ENCODE measurements at places on chromosomes 3 and 15.

DNA sequence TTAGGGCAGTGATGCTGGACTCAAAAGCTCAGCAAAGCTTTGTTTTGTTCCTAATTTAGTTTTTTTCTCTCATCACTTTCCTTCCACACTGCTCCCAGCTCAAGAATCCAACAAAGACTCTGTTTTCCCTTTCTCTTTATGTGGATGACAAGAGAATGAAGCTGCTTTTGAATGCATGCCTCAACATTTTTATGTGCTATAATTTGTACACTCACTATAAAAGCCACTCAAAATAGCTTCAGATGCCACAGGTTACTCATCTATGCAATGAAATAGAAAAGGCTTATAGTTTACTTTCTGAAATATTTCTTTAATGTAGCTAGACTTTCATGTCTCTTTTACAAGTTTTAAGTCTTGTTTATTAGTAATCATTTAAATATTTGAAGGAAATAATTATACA lies 714.9 kb downstream of the OTOL1 start:
- no peak for DNase-seq

GRCh38 chr3:178420033-178420432 lies 116.2 kb upstream of the KCNMB2 start:
- peak; percentile 75 for DNase-seq

GRCh38 chr15:66047321-66048024 lies 178.2 kb downstream of the RAB11A start:
- no peak for DNase-seq

DNA sequence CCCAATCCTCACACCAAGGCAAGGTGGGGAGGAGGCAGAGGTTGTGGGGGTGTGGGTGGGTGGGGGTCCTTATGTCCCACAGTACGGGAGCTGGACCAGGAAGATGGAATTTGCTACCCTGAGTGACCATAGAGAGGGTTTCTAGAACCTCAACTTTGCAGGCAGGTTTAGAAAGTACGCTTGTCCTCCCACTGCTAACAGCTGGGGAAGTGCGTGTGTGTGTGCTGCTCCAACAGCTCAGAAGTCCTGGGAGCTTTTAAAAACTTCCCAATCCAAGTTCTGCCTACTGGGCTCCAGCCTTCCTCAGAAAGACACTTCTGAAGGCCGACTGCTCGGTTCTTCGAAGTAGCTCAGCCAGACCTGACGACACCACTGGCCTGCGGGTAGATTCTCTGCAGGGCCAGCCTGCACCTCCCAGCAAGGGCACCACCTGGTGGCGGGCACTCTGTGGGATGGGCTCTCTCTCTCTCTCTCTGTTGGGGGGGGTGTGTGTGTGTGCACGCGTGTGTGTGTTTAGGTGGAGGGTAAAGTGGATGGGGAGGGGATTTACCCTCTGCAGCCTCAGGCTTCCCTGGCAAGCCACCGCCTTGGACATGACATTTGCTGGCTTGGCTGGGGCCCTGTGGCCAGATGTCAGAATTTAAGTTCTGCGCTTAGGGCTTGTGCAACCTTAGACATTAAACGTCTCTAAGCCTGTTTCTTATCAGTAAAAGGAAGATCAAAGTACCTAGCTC lies 15.6 kb downstream of the TMEM158 start:
- DNase-seq: no peak

GRCh38 chr15:93517176-93517575 lies 428.2 kb upstream of the RGMA start:
- no peak for DNase-seq

GRCh38 chr15:43527016-43527801 lies 9.8 kb downstream of the MAP1A start:
- DNase-seq: no peak

- DNase-seq: no peak
Observed at GRCh38 chr3:46905661-46906451, 28.3 kb downstream of the PTH1R start.

DNA sequence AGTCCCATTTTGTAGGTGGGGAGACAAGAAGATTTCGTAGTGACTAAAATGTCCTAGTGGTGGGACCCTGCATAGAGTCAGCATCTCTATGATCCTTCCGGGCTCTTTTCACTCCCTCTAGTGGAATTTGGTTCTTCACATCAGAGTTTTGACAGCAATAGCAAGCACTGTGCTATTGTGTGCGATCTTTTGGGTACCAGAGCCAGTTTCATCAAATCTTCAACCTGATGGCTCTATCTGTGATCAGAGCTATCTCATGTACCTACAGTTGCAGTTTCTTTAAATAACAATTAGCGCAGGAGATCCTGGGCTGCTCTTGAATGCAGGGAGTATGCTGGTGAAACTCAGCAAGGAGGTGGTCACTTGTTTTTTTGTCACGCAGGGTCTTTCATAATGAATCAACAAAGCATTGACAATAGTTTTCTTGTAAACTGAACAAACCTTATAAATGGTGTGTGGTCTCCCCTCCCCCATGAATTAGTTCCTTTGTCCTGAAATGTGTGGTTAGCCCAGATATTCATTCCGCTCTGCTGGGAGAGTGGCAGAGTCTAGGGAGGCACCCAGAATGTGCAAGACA lies 257.2 kb upstream of the SOX2 start:
- no peak for DNase-seq

GRCh38 chr3:140284372-140284771 lies 349.4 kb downstream of the CLSTN2 start:
- DNase-seq: no peak

GRCh38 chr3:127442506-127442905 lies 148.0 kb downstream of the TPRA1 start:
- no peak for DNase-seq

DNA sequence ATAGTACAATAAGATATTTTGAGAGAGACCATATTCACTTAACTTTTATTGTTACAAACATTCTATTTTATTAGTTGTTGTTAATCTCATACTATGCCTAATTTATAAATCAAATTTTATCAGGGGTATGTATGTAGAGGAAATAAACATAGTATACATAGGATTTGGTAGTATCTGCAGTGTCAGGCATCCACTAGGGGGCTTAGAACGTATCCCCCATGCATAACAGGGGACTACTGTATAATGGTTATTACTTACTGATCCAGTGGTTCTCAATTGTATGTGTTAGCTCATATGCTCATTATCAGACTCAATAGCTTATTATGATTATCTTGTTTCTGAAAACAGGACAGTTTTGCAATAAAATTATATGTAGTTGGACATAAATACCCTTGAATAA lies 27.6 kb downstream of the CMC1 start:
- no peak for DNase-seq

DNA sequence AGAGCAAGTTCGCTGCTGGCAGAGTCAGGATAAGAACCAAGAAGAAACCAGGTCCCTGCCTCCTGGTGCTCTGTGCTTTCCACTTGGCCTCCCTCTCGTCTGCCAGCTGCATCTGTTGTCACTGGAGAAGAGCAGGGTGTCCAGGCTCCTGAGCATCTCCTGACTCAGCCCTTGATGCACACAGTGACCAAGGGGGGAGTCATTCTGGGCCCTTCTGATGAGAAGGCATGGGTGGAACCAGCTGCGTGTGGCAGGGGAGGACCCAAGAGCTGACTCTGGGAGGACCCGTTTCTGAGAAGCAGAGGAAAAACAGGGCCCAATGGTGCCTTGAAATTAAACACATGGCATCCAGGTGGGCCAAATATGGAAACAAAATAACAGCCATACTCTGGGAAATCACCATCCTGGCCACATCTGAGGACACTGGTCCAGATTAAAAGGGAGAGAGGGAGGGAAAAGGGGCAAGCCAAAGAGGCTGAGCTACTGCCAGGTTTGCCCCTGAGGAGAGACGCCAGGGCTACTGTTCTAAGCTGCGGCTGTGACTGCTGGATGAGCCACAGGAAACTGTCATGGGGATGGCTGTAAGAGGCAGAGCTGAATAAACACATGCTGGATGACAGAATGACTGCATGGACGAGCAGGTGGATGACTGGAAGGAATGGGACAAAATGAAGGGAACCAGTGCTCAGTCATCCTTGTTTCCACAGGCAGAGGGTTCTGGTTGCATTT lies 58.1 kb upstream of the CA12 start:
- peak; percentile 35 for DNase-seq

- DNase-seq: no peak
Observed at GRCh38 chr3:14506626-14507304, 33.4 kb downstream of the GRIP2 start.

DNA sequence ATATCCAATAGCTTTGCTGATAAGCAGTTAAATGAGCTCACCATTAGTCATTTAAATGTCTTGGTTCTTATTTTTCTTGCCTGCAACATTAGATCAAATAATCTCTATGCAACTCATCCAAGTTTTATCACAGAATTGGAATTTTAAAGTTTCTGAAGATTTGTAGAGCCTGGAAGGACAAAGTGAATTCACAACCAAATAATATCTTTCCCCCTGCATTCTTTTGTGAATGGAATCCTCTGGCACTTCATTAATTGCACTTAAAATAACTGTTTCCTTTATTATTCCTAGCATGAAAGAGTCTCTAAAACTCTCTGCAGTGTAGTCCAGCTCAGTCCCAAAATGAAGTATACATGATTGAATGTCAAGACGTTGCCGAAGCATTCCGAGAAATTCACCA lies 345.6 kb upstream of the TGFBR2 start:
- DNase-seq: no peak

DNA sequence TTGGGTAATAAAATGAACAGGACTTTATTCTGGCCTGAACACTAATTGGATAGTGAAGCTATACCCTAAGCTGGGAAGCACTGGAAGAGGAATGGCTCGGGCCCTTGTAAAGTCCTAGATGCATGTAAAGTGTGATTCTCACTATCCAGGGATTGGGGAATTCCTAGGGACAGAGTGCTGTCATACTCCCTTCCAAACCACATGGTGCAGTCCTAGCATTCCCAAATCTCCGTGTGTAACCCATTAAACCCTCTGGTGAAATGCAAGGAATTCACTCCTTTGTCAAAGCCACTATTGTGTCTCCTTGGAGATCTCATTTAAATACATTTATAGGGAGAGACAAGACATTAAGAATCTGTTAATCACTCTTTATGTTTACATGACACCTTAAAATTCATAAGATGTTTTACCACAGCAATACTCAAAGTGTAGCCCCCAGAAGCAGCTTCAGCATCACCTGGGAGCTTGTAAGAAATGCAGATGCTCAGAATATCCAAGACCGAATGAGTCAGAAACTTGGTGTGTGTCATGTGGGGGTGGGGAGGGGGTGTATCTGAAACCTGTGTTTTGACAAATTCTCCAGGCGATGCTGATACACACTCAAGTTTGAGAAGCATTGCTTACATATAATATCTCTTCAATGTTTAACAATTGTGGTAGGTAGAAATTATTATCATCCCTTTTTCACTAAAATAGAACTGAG lies 121.8 kb upstream of the NPHP3 start:
- no peak for DNase-seq

DNA sequence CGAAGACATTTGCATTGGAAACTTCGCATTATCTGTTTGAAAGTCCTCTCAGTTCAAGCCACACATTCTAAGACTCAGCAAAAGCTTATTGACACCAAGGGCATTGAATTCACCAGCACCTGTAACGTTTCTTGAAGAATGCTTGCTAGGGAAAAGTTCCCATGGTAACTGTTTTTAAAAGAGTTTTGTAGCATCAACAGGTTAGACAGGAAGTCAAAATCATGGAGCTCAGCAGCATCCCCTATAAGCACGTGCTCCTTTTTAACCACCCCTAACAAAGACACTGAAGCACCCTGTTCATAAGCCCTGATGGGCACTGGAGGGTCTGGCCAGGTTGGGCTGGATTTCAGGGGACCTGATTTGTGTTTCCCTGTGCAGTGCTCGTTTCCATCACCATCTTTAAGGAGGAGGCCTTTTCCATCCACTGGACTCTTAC lies 229.7 kb upstream of the BHLHE40 start:
- no peak for DNase-seq
